ENCODE measurements at places on chromosomes 3 and 15.

GRCh38 chr3:127445581-127446343 lies 144.8 kb downstream of the TPRA1 start:
- DNase-seq = peak; percentile 27

DNA sequence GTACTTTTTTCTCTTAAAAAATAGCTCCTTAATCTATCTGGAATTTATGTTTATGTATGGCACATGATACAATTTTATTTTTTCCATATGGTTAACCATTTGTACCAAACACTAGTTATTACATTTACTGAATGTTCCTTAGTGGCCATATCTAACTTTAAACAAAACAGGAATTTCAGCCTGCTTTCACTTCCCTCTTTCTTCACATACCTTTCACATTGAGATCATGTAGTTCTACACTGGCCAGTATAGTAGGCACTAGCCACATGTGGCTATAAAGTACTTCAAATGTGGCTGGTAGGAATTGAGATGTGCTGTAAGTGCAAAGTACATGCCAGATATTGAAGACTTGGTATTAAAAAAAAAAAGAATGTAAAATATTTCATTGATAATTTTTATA lies 4.7 kb upstream of the RYK start:
- DNase-seq = no peak

DNA sequence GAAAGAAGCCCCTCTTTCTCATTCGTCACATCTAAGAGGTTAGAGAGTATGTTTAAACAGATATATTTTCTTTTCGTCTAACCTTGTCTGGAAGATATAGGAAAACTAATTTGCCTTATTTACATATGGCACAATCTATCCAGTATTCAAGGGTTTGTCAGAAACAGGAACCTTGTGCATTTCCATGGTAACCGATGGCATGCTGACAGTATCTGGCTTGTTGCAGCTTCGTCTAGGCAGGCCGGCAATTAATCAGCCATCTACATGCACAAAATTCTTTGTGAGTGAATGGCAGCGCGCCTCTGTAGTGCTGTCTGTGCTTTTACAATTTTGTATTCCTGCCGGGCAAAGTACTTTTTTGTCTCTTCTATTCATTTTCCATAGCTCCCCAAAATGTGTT lies 294.0 kb upstream of the SOX2 start:
- DNase-seq = no peak

DNA sequence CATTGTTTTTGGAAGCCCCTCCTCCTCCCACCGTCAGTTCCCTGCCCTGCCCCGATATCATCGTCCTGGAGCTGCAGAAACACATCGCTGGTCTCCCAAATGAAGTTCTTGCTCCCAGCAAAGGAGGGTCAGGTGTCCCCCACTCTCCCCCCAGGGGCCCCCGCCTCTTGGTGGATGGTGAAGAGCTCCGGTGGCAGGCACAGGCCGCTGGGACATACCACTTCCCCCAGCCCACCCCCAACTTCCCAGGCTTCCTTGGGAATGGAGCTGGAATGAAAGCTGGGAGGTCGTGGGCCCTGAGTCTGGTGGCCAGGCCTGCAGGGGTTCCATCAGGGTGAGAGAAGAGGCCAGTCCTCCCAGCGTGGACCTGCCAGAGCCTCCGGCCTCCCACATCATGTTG lies 137.7 kb downstream of the CHSY1 start:
- DNase-seq = no peak

- no peak for DNase-seq
Observed at GRCh38 chr3:124351430-124352148, 359.7 kb upstream of the ROPN1 start.

- DNase-seq = no peak
Observed at GRCh38 chr3:27431116-27431515, 53.1 kb downstream of the SLC4A7 start.

DNA sequence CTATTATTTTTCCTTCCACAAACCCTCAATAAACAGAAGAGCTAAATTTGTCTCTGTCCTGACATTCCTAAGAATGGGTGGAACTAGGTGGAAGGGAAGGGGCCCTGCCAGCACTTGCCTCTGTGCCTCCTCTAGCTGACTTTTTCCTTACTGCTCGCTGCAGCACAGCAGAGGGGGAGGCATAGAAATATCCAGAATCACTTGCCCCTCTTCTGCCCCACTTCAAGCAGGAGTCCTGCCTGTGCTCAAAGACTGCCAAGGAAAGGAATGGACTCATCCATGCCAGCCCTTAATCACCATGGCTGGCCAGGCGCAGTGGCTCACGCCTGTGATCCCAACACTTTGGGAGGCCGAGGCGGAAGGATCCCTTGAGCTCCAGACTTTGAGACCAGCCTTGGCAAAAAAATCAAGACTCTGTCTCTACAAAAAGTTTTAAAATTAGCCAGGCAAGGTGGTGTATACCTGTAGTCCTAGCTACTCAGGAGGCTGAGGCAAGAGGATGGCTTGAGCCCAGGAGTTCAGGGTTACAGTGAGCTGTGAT lies 51.8 kb downstream of the ADCY5 start:
- no peak for DNase-seq

- DNase-seq = no peak
Observed at GRCh38 chr3:36894914-36895313, 49.9 kb downstream of the TRANK1 start.

DNA sequence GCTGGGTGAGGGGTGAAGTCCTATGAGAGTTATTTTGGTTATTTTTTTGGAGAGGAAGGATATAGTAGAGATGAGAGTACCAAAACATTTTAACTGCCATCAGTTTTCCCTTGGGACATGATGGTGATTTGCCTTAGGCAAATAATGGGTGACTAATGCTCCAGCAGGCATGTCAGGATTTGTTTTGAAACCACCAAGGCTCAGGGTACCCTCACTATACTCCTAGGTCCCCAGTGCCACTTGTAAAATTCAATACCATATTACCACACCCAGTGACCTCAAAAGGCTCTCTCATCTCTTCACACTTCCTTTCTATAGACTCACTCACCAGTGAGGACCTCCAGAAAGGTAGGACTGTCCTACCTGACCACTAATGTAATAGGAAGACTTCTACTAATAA lies 83.6 kb downstream of the WDR72 start:
- DNase-seq = no peak

DNA sequence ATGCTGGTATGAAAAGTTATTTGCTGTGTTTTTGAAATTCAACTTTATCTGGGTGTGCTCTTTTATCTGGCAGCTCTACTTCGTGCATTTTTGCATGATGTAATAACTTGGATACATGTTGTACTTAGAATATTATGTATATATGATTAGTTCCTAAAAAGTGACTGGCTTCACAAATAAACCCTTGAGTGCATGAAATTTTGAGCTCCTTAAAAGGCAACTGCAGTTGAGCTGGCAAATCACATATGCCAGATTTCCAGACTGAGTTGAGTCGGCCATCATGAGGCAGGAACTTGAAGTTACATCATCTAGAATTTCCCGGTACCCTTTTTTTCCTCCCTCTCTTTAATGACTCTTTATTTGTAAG lies 162.5 kb downstream of the FNDC3B start:
- DNase-seq = no peak

DNA sequence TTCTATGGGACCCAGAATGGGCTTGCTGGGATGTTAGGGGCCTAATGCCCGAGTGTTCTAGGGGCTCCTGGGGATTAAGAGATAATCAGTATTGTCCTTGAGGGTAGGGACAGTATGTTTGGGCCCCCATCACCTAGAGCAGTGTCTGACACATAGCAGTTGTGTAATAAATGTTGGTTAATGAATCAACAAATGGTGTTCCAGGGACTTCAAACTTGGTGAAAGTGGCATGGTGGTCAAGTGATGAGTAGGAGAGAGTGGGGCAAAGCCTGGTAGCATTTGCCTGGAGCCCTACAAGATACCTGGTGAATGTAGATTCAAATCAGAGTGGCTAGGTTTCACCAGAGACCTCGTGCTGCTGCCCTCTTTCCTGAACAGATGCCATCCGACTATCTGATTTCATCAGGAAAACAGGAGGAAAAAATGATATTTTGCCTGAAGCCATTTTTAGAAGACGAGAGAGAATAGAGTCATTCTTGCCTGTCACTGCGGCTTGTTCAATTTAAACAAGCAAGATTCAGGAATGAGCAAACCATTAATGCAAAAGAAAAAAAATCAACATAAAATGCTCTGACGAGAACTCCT lies 117.3 kb downstream of the RPL22L1 start:
- DNase-seq = no peak

DNA sequence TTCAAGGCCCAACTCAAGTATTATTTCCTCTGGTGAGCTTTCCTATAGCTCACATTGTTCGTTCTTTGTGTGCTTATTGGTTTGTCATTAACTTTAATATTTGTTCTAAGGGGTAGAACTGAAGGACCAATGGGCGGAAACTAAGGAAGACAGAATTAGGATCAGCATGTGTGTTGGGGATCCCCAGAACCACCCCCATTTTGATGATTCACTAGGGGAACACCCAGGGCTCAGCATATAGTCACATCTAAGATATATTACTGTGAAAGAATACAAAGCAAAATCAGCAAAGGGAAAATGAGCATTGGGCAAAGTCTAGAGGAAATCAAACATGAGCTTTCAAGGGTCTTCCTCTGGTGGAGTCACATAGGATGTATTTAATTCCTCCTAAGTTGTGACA lies 76.9 kb downstream of the TIMP4 start:
- no peak for DNase-seq

- no peak for DNase-seq
Observed at GRCh38 chr3:73542136-73542535, 82.6 kb downstream of the PDZRN3 start.

DNA sequence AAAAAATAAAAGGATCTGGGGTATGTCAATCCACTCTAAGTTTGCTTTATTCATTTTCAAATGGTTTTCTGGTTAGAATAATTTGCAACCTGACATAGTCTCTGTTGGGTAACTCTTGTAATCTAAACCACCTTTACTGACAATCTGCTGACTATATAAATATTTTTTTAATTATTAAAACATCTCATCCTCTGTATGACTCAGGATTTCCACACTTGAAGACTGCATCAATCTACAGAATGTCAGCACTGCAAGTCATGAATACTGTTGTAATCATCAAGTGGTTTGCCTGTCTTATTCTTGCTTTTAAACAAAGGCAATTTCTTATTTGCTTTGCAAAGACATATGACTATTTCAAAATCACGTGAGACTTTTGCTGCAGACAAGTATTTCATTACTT lies 42.1 kb downstream of the VGLL3 start:
- DNase-seq = no peak

DNA sequence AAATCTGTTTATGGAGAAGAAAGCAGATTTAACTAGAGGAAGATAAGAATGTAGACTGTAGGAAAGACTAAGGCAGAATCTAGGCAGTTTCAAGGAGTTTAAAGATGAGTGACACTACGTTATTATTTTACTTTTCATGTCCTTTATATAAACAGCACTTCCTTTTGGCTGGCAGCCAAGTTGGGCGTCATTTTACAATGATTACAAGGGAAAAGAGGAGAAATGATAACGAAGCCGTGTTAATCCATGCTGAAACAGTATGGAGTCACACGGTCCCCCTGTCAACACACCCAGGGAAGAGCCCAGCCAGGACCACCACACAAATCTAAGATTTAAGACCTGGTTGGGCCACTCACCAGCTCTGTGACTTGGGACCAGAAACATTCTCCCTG lies 83.7 kb upstream of the NEO1 start:
- no peak for DNase-seq

- no peak for DNase-seq
Observed at GRCh38 chr3:64813326-64813725, 125.5 kb upstream of the ADAMTS9 start.

DNA sequence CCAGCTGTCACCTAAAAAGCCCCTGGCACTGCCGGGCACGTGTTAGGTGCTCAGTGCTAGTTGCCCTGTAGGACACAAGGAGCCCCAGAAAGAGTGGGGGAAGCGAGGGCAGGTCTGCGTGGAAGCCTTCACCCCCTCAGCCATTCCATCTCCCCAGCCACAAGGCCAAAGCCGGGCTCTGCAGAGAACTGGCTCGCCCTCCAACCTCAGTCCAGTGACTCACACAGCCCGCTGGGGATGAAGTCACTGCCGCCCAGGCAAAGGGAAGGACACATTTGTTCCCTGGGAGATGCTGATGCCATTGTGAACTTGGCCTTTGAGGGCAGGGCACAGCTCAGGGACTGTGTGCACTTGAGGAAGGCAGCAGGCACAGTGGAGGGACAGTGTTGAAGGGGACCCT lies 48.1 kb downstream of the IQSEC1 start:
- DNase-seq = no peak

- no peak for DNase-seq
Observed at GRCh38 chr15:55694652-55695150, 48.3 kb downstream of the PRTG start.

DNA sequence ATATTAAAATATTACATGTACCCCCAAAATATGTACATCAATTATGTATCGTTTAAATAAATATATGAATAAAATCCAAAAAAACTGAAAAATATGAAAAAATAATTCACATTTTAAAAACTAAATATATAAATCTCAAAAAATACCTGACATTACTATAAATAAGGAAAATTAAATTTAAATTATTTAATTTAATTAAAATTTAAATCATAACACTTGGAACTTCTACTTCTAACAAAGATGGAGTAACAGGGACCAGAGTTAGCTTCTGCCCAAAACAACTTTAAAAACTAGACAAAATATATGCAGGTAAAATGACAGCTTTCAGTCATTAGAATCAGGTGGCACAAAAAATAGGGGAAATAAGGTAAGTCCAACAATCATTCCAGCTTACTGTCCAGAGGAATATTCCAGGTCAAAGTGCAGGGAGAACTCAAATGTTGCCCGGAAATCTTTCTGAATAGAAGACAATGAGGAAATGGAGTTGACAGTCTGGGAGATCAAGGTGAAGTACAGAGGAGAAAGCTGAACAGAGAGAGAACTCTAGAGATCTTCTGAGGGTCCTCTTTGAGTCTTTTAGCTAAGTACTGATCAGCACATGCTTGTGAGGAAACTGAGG lies 207.7 kb upstream of the ATP11B start:
- no peak for DNase-seq

- DNase-seq = no peak
Observed at GRCh38 chr3:9760779-9761505, 8.8 kb downstream of the CAMK1 start.

- no peak for DNase-seq
Observed at GRCh38 chr15:75815811-75816719, 27.2 kb upstream of the UBE2Q2 start.

DNA sequence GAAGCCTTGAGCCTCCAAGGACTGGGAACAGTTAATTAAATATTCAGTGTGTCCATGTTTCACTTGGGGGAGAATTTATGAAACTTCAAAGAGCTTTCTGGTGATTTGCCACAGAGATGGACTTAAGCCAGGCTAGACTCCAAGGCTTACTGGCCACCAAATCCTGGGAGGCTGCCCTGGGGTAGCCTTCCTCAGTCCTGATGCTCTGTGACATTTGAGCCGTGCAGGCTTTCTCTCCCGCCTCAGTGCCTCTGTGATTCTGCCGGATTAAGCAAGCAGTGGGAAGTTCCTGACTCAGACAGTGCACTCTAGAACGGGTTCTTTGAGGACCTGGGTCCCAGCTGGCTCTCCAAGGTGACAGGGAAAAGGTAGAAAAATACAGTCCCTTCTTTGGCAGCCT lies 314.7 kb upstream of the ICE2 start:
- no peak for DNase-seq

- DNase-seq = no peak
Observed at GRCh38 chr3:66303491-66303901, 82.7 kb downstream of the SLC25A26 start.

GRCh38 chr15:96337365-96338023 lies 7.0 kb downstream of the NR2F2 start:
- no peak for DNase-seq

- peak; percentile 68 for DNase-seq
Observed at GRCh38 chr3:50616003-50616769, 765 bp upstream of the MAPKAPK3 start.
